Renal cortical epithelial cell (primary cell): ENCODE measurements at places on chromosomes 7 and 10.

- no peak for DNase-seq
Measured at GRCh38 chr7:87029078-87029477, 30.4 kb downstream of the ELAPOR2 start.

- no peak for DNase-seq
Measured at GRCh38 chr10:95508730-95509129, 52.4 kb downstream of the SORBS1 start.

GRCh38 chr7:143063741-143064140 is 11.6 kb downstream of the OR6V1 start:
- DNase-seq: no peak

GRCh38 chr10:48735836-48736390 is 51.2 kb downstream of the WDFY4 start:
- DNase-seq: no peak

DNA sequence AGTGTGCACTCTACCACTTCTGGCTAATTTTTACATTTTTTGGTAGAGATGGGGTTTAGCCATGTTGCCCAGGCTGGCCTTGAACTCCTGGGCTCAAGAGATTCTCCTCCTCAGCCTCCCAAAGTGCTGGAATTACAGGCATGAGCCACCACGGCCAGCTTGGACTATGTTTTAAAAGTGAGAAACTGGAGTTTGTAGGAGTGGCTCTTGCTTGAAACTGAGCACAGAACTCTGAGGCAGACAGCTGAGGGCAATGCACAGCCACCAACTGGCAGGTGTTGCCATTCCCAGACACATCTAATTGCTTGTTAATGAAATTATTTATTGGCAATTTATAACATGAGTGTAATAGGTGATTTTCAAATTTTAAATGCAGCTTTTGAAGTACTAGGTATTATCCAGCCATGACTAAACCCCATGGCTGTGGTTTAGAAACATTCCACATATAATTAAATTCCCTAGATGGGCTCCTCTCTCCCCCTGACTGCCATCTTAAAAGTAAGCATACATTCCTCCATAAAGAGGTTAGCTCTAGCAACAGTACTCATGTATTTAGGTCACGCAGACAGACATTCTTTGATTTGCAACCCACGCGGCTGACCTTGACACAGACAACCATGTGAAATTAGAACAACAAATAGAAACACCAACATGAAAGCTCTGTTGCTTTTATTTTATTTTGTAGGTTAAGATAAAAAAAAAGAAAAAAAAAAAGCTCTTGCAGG is 19.8 kb downstream of the PANK1 start:
- DNase-seq: peak; percentile 75

GRCh38 chr10:74453169-74453568 is 302.1 kb downstream of the ADK start:
- DNase-seq: no peak

- no peak for DNase-seq
Measured at GRCh38 chr10:83769281-83769820, 370.0 kb upstream of the GHITM start.

GRCh38 chr7:23404546-23405239 is 65.6 kb downstream of the IGF2BP3 start:
- DNase-seq: no peak

- DNase-seq: peak; percentile 40
Measured at GRCh38 chr7:135508883-135509588, 866 bp downstream of the CNOT4 start.

- DNase-seq: no peak
Measured at GRCh38 chr10:110711382-110711781, 67.2 kb downstream of the RBM20 start.

DNA sequence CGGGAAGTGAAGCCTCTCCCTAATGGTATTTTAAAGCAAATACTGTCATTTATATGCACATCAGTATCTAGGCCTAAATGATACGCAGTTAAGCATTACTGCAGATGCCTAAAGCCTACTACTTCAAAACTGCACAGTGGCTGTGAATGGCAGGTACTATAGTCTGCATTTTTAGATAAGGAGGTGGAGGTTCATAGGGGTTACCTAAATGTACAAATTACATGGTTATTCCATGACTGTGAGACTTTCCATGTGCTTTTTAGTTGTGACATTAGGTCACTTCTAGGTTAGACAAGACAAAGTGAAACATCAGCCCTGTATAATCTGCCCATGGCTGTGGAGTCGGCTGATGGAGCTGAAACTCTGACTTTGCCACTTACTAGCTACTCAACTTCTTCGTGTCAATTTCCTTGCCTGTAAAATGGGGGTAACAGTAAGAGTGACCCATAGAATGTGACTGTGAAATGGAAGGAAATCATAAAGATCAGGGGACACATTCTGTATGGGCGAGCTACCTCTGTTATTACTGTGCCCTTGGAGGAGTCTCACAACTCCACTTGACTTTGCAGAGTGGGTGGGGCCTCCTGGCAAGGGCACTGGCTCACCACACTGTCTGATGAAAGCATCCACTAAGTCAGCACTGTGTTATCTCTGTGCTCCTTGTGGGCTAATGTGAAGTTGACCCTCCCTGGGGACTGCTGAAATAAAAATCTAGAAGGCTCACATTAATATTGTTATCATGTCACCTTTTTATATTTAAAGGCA is 239.4 kb downstream of the TNS3 start:
- no peak for DNase-seq

DNA sequence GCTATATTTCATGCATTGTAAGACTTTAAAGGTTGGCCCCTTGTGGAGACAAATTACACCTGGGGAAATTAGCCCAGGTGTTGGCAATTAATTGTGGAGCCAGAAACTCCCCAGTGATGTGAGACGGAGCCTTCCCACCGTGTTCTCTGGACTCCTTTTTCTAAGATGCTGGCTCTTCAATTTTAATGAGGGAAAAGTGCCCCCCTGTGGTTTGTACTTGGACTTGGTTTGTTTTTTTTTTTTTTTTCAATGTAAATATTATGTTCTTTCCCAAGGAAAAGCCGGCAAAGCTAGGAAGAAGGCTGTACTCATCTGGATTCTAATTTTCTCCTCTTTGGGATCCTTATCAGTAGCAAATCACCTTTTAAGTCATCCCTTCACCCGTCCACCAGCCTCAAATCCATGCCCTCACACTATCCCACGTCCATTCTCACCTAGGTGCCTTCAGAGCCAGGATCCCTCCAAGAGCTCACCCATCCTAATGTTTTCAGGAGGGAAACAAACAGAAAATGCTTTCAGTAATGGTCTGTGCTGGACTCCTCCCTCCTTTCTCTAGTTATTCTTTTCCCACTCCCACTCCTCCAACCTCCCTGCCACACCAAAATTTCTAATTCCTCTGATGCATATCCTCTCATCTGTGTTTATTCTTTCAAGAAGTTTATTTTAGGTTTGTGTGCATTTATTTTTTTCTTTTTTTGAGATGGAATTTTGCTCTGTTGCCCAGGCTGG is 20.4 kb upstream of the ST8SIA6 start:
- no peak for DNase-seq

GRCh38 chr7:47386273-47386835 is 195.6 kb downstream of the TNS3 start:
- no peak for DNase-seq
